Esophagus muscularis mucosa (tissue), 4 donors: ENCODE measurements at places on chromosomes 2 and 18.

GRCh38 chr2:64763126-64763525 lies 109.4 kb upstream of the SERTAD2 start:
- no peak for DNase-seq

DNA sequence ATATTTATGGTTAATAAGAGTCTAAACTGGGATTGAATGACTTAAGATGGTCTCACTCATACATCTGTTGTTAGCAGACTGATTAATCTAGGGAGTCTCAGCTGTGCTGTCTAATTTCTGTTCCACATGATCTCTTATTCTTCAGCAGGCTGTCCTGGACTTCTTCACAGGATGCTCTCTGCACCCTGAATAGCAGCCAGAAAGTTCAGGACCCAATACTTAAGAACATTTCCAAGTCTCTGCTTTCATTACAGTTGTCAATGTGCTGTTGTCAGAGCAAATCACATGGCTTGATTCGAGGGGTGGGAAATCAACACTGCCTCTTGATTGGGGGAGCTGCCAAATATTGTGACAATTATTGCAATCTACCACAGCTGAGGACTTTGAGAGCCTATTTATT lies 627.1 kb upstream of the SLC8A1 start:
- DNase-seq = no peak

DNA sequence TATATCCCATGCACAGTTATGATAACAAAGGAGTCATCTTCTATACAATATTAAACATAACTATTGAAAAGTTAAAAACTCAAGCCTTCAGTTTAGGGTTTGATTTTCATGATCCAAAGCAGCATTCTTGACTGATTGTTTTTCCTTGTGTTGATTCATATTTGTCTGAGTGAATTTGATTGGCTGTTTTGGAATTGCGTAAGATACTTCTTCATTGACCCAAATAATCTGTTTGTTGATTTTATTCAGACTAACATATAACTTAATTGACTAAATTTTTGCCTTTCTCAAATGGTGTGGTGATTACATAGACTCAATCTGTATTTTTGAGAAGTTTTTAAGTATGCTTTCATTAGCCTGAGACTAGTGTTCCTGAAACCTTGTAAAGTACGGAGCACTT lies 305.7 kb upstream of the TNP1 start:
- DNase-seq = no peak

DNA sequence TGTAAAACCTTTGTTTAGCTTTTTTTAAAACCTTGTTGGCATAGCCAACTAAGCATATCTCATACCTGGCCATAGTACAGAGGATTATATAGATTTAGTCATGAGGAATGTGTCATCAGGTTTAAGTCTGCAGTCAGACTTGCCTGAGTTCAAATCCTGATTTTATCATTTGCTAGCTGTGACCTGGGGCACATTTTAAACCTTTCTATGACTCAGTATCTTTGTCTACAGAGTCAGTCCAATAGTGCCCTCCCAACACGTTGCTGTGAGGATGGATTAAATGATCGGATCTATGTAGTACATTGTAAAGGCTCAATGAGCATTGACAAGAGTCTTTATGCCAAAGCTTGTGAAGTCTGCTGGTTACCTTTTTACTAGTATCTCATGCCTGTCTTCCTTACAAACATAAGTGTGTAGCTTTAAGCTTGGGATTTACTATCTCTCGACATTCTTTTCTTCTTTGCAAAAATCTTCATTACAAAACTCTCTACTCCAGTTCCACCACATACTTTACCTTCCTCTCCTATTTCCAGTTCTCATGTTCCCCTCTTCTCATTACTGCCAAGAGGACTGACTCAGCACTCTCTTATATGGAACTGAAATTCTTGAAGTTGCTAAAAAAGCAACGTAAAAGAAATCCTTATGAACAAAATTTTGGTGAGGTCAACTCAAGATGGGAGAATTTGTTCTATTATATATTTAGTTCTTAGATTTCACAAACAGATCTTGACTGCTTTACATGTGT lies 68.1 kb upstream of the RBMS1 start:
- DNase-seq = no peak

- DNase-seq = peak; percentile 80
Observed at GRCh38 chr18:9741793-9742523, 33.9 kb downstream of the RAB31 start.

DNA sequence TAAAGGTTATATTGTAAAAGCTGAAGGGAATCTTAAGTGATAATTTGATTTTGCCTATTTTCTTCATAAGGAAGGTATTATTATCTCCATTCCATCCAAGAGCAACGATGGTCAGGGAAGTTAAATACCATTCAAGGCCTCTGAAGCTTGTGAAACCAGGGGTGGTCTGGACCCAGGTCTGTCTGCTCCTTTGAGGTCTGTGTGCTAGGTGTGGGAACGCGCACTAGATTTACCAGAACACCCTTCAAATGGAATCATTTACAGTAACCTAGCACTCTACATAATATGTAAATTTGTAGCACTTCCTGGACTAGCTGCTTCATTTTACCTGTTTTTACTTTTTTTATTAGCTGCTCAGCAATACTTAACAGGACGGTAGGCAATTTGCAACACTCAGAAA lies 6.4 kb upstream of the TRIB2 start:
- DNase-seq = peak; percentile 70

GRCh38 chr18:42756214-42756613 lies 359.3 kb downstream of the RIT2 start:
- DNase-seq = no peak

- DNase-seq = no peak
Observed at GRCh38 chr18:4931209-4931608, 265.8 kb downstream of the AKAIN1 start.

DNA sequence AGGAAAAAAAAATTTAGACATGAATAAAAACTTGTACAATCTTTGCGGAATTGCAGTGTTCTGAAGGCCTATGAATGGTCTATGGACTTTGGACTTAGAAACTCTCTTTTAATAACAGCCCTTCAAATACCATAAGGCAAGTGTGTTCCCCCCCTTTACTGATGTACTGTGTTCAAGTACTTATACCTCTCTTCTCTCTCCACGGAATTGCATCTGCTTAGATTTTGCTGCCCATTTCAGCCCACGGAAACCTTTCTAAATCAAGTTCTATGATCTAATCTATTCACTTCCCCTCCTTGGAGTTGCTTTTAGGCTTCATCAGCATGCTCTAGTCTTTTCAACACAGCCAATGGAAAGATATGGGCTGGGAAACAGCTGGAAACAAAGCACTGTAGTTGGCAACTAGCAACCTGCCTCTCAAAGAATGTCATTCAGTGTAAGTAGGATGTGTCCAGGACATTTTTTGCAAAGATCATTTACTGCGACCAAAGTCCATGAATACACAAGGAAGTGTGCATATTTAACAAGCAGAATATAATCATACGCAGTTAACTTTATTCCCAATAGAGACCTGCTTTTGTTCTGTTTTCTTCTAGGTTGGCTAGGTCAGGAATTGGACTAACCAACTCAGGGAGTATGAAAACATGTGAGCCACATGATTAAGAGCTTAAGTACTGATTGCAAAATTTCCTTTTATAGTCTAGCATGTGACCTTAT lies 58.0 kb downstream of the SLC40A1 start:
- no peak for DNase-seq

DNA sequence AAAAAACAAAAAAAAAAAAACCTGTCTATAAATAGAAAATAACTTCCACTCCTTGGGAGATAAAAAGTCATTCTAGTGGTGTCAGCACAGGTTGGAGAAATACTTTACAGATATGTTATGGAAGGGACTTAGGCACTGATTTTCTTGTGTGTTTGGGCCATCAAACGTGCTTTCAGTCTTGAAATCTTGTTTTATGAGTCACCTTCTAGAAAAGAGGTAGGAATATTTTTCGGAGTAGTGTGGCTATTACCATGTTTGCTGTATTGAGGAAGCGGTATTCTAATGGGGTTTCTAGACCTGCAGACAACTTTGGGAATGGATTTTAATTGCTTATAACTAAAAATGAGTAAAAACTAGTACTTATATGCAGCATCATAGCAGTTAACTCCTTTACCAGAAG lies 12.0 kb downstream of the HNMT start:
- DNase-seq = no peak

GRCh38 chr18:31943878-31944816 lies 1.2 kb upstream of the TRAPPC8 start:
- no peak for DNase-seq

GRCh38 chr2:196128749-196129148 lies 42.6 kb downstream of the STK17B start:
- DNase-seq = no peak

GRCh38 chr2:56739413-56739812 lies 555.6 kb downstream of the CCDC85A start:
- DNase-seq = no peak

- DNase-seq = no peak
Observed at GRCh38 chr2:101401326-101401665, 14.0 kb upstream of the CREG2 start.

DNA sequence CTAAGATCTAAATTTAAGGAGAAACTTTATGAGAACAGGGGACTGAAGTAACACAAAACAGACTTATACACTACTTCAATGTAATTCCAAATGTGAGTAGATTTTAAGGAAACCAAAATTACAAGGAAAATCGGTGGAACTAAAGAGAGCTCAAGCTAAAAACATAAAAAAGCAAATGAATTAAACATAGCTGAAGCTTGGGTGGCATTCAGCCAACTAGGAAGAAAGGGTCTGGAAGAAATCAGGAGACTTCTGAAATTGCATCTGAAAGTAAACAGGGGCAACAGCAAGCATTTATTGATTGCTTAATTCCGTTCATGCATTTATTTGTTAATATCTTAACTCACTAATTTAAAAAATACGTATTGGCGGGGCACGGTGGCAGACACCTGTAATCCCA lies 727.3 kb upstream of the PKDCC start:
- no peak for DNase-seq

DNA sequence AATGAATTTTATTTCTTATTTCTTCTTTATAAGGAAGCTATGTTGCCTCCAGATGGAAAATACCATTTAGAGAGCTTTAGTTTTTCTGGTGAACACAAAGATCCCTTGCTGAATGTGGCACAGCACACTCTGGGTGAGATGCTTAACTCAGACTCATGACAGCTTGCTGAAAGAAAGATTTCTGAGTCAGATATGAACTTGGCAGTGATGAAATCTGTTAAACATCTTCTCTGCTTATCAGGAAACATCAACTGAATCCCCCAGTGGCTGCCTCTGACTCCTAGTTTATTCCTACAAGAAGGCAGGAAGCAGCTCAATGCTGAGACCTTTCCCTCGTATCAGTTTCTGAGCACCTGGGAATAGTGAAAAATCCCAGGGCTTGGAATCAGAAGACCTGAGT lies 162.8 kb downstream of the OSR1 start:
- DNase-seq = no peak

GRCh38 chr18:10101729-10102128 lies 187.9 kb downstream of the VAPA start:
- no peak for DNase-seq

GRCh38 chr2:179250095-179250494 lies 14.5 kb downstream of the SESTD1 start:
- DNase-seq = no peak

DNA sequence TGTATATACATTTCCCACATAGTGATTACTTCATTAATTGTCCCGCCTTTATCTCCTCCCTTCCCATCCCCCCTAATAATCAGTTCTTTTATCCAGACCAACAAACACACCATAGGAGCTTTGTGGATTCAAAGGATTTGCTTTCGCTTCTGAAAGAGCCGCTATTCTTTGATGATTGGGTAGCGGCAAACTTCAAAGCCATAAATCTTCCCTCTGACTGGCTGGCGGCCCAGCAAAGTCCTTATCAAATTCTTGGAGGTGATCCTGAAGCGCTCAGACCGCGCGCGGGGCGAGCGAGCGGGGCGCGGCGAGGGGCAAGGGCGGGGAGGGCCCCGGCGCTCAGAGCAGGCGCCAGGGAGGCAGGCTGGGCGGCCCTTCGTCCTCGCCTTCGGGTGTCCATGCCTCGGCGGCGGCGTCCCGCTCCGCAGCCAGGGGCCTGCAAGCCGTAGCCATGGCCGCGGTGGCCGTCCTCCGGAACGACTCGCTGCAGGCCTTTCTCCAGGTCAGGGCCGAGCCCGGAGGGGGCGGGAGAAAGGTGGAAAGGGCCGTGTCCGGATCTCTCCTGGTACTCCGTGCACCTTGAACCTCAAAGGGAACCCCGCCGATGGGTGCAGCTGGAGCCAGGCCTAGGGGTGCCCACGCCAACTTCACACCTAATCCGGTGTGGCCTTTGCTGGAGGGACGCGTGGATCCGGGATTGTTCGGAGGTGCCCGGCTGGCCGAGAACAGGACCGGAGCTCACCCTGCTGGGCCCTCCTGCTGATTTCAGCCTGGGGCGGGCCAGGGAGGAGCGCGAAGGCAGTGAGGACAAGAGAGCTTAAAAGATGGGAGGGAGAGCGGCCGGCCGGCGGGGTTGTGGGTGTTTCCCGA lies at the start of gene SP5:
Gene SP5 (plus strand): TSS at position 276 of the 870 bp plus-strand sequence. CDS start 176 bp downstream, at position 452.
- DNase-seq = peak; percentile 91

DNA sequence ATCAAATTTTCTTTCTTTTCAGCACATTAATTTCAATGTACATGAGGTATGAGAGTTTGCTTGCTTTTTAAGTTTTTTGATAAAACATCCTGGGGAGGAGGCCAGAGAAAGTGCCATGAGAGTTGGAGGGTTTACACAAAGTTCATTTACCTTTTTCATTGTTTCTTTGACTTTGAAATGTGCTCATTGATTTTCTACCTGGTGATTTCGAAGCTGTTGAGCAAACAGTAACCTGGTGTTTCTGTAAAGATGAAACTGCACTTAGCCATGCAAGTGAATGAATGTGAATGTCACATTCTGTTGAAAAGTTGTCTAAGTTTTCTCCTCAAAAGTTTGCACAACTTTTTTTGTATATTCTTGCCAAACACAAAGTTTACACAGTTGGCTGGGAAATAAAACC lies 797.0 kb downstream of the METTL4 start:
- no peak for DNase-seq

DNA sequence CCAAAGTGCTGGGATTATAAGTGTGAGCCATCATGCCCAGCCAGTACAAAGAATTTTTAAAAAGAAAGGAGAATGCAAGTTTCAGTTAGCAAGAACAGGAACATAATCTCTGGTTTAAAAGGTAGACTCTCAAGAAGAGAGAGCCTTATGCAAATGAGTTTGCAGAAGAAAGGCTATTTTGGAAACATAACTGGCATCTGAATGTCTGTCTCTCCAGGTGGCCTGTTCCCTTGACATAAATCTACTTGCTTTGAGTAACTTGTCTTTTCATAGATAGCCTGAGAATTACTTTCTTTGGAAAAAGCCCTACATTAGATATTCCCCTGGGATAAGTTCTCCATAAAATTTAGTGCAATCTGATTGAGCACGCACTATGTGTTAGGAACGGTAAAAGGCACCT lies 109.6 kb downstream of the ICOS start:
- DNase-seq = no peak

DNA sequence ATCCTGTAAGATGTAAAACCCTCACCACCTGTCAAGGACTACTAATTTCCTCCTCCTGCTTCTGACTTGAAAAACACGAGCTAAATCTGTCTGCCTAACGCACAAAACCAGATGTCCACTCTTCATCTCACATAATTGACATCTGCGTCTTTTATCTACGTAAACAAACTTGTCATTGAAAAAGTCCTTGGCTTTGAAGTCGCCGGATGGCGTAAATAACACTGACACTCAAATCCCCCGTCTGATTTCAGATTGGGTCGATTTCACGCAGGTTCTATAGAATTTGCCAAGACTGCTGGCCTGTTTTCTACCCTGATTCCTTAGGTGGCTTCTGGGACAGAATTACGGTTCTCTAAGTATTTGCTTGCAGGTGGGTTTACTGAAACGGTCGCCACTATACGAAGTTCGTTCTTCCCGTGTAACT lies 539 bp upstream of the MOB4 start:
- no peak for DNase-seq

GRCh38 chr2:159476329-159476728 lies 140.0 kb downstream of the BAZ2B start:
- no peak for DNase-seq
